ENCODE measurements at places on chromosomes 12 and 14.

DNA sequence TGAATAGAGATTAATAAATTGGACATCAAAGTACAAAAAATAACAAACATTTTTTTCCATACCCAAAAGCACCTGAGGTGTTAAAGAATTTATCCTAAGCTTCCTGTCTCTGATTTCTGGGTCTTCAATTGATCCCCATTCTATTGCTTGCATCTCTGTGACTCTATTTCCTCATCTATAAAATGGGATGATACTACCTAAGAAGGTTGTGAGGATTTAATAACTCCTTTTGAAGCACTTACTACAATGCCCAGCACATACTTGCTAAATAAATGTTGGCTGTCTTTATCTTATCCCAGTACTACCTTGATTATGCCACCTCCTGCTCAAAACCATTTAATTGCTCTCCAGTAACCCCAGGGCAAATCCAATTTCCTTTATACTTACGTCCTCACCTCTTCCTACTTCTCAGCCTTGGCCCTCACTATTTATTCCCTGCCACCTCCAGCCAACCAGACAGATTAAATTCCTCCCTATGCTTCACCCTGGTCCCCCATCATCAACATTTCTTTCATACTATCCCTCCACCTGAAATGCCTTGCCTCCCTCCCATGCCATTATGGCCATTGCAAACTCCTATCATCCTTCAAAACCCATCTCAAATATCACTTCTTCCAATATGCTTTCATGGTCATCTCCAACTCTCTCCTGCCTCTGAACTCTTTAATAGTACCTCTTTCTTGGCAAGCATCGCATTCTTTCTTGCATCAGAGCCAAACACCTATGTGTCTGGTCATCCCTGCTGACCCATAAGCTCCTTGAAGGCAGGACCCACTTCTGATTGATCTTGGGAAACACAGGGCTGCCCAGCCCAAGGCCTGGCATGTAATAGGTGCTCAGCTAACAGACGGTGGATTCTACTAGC lies 7.9 kb upstream of the ASIC1 start:
- no peak for DNase-seq

DNA sequence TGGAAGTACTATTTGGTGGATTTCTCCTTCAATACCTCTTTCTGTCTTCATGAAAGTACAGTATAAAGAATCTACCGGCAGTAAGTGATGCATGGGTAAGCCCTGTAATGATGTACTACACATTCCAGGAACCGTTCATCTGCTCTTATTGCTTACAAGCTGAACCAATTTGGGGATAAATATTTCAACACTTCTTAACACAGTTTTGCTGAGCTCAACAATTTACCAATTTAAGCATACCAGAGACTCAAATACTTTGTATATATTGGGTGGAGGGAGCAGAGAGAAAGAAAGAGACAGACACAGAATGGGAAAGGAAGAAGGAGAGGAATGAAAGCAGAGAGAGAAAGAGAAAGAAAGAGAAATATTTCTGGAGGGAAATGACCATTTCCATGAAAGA lies 821.1 kb upstream of the FLRT2 start:
- no peak for DNase-seq

- no peak for DNase-seq
Measured at GRCh38 chr14:71246539-71246938, 339.3 kb downstream of the PCNX1 start.

DNA sequence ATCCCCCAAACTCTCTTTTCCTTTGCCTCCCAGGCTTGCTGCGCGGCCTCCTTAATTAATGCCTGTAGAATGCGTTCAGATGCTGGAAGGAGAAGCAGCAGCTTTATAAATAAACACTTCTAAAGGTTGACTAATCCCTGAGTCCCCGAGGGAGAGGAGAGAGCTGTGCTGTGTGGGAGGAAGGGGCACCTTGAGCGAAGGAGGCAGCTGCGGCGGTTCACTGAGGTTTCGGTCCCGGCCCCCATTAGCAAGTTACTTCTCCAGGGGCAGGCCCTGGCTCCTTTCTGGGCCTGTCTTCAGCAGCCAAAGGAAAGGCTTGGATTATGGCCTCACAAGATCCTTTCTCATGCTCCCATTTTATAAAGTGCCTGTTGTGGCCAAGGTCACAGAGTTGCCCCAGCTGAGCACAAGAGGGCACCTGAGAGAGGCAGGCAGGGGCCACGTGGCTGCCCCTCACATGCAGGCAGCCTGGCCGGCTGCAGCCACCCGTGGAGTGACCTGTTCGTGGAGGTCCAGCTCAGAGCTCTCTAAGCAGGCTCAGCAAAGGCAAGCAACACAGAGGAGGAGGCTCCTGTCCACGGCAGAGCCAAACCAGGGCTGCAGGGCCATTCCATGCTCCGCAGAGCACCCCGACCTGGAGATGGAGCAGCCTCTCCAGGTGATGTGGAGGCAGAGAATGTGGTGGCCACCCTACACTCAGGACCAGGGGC lies 15.0 kb upstream of the CACNA2D4 start:
- DNase-seq = no peak

DNA sequence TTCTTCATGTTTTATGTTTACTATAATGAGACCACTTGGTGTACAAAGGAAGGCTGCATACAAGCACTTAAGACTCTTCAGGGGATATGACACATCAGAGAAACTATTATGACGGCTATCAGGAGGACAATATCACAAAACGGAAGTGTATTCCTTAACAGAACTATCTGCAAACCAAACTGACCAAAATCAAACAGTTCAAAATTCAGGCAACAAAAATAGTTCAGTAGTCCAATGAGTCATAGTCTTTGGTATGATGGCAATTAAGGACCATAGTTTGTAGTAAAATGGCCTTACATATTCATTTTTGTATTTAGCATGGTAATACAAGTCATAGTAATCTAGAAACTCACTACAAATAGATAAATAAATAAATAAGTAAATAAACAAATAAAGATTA lies 1638.7 kb upstream of the SEL1L start:
- no peak for DNase-seq

DNA sequence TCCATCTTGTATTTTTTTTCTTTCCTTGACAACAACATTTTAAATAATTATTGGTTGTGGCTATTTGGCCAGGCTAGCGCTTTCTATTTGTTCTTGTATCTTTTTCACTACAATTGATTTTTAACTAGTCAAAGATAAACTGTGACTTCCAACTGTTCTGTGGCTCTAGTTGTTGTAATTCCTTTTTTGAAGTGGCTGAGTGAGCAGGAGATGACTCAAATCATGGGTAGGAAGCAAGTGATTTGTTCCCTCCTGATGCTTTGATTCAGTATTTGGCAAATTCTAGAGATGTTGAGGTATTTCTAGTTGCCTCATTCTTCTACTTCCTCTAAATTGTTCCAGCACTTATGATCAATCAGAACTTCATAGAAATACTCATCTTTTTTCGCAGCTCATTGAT lies 633.5 kb downstream of the RERGL start:
- DNase-seq = no peak

GRCh38 chr14:80491131-80491530 lies 279.8 kb upstream of the DIO2 start:
- DNase-seq = peak; percentile 6

GRCh38 chr14:44438221-44438620 lies 68.9 kb downstream of the FSCB start:
- DNase-seq = no peak

GRCh38 chr14:91956616-91957015 lies 9.1 kb upstream of the FBLN5 start:
- DNase-seq = no peak

DNA sequence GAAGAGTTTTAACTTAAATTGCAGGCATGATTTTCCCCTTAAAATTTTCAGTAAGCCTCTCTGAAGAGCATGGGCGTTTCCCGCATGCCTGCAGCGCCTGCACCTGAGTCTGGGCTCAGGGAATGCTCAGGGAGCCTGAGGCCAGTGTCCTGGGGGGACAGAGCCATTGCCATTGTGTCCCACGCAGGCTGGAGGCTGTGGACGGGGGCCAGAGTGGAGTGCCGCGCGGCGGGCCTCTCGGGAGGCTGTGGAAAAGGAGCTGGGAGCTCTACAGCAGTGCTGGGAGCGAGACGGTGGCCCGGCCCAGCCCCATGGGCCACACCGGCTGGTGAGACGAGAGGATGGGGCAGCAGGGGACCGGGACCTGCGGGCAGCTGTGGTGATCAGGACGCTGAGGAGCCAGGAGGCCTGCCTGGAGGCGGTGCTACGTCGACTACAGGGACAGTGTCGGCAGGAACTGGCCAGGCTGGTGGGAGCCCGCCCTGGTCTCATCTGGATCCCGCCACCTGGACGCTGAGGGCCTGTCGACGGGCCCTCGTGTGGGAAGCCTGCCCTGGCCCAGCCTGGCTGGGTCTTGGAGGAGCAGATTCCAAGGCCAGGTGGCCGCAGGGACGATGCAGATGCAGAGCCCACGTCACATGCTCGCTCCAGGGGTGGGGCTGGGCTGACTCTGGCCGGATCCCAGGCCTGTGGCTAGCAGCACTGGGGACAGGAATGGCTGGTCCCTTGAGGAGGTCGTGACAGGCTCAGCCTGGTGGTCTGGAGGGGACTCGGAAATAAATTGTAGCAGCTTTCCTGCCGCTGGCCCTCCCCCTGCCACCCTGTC lies 7.6 kb downstream of the TEDC1 start:
- DNase-seq = peak; percentile 94

DNA sequence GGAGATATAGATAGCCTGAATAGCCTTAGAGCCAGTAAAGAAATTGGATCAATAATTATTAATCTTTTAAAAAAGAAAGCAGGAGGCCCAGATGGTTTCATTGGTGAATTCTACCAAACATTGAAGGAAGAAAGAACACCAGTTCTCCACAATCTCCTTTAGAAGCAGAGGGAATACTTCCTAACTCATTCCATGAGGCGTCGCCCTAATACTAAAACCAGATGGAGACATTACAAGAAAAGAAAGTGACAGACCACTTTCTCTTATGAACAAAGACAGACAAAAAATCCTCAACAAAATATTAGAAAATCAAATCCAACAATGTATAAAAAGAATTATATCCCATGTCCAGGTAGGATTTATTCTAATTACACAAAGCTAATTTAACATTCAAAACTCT lies 362.6 kb downstream of the BCAT1 start:
- no peak for DNase-seq

- DNase-seq = no peak
Measured at GRCh38 chr12:16530268-16530850, 75.6 kb downstream of the LMO3 start.

DNA sequence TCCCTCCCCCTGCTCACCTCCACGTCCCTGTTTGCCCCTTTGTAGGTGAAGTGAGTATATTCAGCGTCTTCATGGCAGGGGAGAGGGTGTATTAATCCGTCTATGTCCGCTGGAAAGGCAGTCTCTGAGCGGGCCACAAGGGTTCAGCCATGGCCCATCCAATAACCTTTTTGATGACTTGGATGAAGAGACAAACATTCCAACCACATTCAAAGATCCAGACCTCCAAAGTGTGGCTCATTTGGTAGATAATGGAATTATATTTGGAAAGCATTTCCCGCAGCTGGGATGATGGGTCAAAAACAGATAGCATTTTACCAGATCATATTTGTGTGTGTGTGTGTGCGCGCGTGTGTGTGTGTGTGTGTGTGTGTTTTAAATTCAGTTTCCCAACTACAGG lies 345.9 kb downstream of the DPF3 start:
- DNase-seq = no peak

GRCh38 chr12:43917896-43918295 lies 82.0 kb downstream of the TMEM117 start:
- no peak for DNase-seq

GRCh38 chr12:48175613-48176416 lies 7.6 kb upstream of the CCDC184 start:
- no peak for DNase-seq

- DNase-seq = no peak
Measured at GRCh38 chr14:92458136-92459029, 55.2 kb upstream of the RIN3 start.

DNA sequence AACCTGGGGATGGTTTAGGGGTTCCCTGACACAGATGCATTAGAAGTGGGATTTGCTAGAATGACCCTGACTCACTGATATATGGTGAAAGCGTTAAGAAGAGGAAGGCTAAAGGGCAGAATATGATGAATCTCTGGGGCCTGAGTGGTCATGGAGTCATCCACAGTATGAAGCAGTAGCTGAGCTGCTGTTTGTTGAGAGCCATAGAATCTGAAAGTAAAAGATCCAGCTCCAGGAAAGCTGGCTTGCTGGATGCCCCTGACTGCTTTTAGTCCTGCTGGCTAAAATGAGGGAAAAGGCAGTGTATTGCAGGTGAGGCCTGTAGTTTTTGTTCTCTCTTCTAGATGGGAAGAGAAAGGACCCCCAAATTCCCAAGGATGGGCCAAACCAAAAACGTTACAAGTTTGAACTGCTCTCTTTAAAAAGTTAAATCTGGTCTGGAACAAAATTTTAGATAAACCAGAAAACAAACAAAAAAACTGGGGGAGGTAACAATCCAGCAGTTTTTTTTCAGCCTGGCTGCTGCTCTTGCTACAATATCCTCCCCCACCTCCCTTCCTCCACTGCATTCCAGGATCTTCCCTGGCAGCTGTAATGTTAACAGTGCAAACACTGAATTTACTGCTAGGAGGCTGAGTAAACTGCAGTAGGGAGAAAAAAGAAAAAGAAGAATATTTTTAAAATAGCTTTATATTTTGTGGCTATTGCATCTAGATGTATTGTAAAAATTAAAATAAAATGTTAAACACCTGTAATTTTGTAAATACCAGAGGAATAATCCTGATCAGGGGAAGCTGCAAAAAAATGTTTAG lies 16.5 kb downstream of the SEL1L start:
- no peak for DNase-seq

DNA sequence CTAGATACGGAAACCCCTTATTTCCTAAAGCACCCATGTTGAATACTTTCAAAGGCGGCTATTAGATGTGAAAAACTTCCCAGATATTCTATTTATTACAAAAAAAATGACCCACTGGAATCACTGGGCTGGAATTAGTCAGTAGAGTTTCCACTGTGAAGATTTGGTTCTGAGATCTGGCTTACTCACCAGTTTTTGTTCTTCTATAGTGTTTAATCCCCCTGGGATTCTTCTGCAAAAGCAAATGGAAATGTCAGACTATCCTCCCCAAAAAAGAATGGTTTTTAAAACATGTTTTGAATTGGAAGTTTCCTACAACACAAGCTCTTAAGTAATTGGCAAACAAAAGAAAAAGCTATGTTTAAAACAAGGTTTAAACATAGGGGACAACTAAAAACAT lies 166.4 kb downstream of the STXBP6 start:
- DNase-seq = no peak

- DNase-seq = no peak
Measured at GRCh38 chr14:44783901-44784300, 177.8 kb downstream of the KLHL28 start.
